ENCODE measurements at places on chromosomes 1 and 21. TPM values are rescaled to one million over a fixed set of nuclear protein-coding genes. Genes with fewer than 3 reads are reported as not detected.

DNA sequence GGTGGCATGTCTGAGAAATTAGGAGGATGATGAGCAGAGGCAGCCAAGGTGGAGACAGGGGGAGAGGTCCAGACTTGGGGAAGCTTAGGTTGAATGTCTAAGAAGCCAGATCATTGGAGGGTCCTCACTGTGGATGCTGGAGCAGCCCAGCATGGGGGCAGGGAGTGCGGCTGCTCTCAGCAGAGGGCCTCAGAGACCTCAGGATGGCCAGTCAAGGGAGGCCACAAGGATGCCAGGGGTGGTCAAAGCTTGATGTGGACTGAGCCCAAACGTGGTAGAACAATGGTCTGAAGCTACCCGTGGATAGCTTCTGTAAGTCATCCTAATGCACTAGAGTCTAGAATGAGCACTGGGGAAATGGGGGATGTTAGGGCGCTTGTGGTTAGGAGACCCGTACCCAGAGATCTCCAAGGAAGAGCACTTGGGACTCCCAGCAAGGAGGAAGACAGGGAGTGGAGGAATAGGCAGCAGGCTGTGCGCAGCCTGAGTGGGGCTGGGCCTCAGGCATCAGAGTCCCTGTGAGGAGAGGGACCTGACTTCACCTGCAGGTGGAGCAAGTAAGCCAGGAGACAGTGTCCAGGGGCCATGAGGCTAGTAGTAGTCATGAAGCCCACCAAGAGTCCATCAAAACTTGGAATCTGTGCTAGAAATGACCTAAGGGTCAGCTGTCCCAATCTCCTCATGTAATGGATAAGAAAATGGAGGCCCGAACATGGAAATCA lies 4.3 kb upstream of the S100A9 start:
- H3K4me3 ChIP-seq = no peak overlapping the region

DNA sequence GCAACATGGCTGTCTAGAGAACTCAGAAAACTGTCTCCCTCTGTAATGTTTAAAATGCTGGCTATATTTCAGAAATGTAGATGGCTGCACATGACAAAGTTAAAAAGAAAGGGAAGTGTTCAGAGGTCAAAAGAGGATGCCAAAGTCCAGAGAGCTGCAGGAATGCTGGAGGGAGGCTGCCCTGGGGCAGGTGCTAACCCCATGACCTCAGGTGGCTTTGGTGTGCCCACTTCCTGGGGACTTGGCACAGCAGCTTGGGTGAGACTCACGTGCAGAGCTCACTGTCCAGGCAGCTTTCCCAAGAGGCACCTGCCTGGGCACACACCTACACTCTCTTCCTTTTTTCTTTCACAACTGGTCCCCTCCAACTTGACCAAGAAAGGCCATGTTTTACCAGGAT lies 256.4 kb downstream of the KCNJ6 start:
- no peak for DNase-seq
- no peak overlapping the region for H3K4me3 ChIP-seq
- H3K27ac ChIP-seq = no peak overlapping the region
- no peaks in the 10 kb centered on the region for H3K4me1 ChIP-seq

- H3K36me3 ChIP-seq = no peaks in the 10 kb centered on the region
- peak overlapping the region; percentile 78 for H3K27ac ChIP-seq
- peak; percentile 82 for DNase-seq
- H3K4me3 ChIP-seq = peak overlapping the region; percentile 32
Observed at GRCh38 chr1:156106624-156107488, 7.7 kb upstream of the LMNA start.

- H3K4me3 ChIP-seq = no peak overlapping the region
- H3K27ac ChIP-seq = no peak overlapping the region
- no peaks in the 10 kb centered on the region for H3K36me3 ChIP-seq
- peaks cover 6% of the 10 kb centered on the region for H3K27me3 ChIP-seq
- H3K4me1 ChIP-seq = peaks cover 13% of the 10 kb centered on the region
Observed at GRCh38 chr1:225949041-225949440, 8.0 kb upstream of the LEFTY2 start.

DNA sequence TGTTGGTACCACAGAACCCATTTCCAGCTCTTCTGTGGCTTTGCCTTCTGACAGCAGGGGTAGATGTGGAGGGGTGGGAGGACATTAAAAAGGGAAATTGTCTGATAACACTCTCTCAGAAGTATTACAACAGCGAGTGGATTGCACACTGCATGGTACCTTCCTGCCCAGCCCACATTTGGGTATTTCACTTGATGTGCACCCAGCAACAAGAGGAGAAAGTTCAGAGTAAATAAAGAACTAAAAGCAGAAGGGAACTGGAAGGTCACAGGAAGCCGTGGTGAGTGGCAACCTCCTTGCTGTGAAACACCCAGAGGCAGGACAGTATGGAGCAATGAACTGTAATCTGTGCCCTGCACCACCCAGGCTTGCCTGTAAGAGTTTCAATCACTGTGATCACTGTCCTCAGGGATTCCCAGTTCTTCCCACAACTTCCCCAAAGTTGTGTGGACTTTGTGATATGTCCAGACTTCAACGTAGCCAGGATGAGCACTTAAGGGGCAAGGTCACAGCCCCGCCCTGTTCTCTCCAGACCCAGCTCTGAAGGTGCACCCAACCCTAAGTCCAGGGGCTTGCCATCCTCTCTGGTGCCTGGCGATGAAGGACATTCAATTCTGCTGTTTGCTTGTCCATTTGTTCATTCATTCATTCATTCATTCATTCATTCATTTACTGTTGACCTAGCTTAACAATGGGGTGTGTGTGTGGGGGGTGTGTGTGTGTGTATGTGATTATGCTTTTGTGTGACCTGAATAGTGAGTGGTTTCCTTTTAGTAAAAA lies 18.7 kb upstream of the F5 start:
- H3K4me1 ChIP-seq = no peaks in the 10 kb centered on the region
- no peak overlapping the region for H3K27ac ChIP-seq
- no peaks in the 10 kb centered on the region for H3K36me3 ChIP-seq
- no peaks in the 10 kb centered on the region for H3K27me3 ChIP-seq
- H3K4me3 ChIP-seq = no peak overlapping the region

- peak within 1 kb of the TSS; percentile 21 for H3K27ac ChIP-seq
- peaks cover 13% of the 10 kb centered on the region for H3K27me3 ChIP-seq
- peak; percentile 73 for DNase-seq
- H3K4me3 ChIP-seq = peak within 1 kb of the TSS; percentile 72
Observed at GRCh38 chr1:151993734-151994496, at the start of gene S100A10. S100A10 (minus strand) TSS chr1:151993859; CDS start chr1:151986230, 7,629 bp downstream.

GRCh38 chr1:12094180-12094579 lies 31.1 kb downstream of the TNFRSF8 start:
- no peaks in the 10 kb centered on the region for H3K4me1 ChIP-seq
- H3K27ac ChIP-seq = no peak overlapping the region
- no peaks in the 10 kb centered on the region for H3K27me3 ChIP-seq
- 0 out of 2 replicates have a peak, but pooled peaks cover 3% of the 10 kb centered on the region for H3K36me3 ChIP-seq

DNA sequence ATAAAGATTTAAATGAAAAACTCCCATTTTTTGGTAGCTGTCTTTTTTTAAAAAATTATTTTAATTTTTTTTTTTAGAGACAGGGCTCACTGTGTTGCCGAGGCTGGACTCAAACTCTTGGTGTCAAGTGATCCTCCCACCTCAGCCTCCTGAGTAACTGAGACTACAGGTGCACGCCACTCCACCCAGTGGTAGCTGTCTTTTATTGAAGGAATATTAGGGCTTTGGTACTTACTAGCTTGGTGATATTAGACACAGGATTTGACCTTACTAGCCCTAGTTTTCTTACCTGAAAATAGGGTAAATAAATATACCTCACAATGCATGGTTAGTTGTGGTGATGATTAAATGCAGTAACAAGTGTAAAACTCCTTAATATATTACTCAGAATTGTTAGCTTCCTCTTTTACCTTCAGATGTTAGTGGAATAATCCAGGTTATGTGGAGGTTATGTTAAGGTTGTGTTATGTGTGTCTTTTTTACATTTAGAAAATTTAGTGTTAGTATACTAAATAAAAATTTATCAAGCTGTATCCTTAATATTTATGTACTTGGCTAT lies 66.8 kb downstream of the PHACTR4 start:
- H3K4me3 ChIP-seq = no peak overlapping the region
- DNase-seq = no peak
- no peaks in the 10 kb centered on the region for H3K27me3 ChIP-seq
- no peaks in the 10 kb centered on the region for H3K36me3 ChIP-seq
- no peak overlapping the region for H3K27ac ChIP-seq

DNA sequence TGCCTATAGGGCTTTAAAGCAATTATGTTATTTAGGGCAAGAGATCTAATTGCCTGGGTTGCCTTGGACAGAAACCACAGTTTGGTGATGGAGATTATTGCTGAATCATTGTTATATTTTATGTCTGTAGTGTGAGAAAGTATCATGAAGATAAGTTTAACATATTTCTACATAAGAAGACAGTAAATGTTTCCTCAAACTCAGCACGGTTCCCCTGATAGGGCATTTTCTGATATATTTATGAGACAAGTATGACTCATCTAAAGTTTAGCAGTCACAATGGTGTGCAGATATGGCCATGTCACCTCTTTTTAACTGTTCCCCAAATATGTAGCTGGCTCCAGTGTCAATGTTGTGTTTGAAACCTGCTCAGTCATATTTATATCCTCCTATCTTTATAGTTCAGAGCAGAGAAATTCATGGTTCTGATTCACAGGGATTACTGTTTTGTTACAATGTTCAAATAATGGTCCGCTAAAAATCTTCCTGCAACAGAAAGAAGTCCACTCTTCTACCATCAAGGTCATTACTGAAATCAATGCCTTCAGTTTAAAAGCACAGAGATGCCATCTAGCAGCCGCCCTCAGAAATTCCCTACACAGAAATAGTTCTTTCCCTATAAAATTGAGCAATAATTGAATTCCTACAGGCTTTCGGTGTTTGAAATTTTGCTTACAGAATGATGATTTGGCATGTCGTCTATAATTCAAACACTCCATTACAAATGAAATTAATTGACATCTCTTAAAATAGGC lies 3.7 kb downstream of the OLFM3 start:
- no peak overlapping the region for H3K27ac ChIP-seq
- no peaks in the 10 kb centered on the region for H3K27me3 ChIP-seq
- DNase-seq = no peak
- H3K4me3 ChIP-seq = no peak overlapping the region
- H3K4me1 ChIP-seq = no peaks in the 10 kb centered on the region
- no peaks in the 10 kb centered on the region for H3K36me3 ChIP-seq

DNA sequence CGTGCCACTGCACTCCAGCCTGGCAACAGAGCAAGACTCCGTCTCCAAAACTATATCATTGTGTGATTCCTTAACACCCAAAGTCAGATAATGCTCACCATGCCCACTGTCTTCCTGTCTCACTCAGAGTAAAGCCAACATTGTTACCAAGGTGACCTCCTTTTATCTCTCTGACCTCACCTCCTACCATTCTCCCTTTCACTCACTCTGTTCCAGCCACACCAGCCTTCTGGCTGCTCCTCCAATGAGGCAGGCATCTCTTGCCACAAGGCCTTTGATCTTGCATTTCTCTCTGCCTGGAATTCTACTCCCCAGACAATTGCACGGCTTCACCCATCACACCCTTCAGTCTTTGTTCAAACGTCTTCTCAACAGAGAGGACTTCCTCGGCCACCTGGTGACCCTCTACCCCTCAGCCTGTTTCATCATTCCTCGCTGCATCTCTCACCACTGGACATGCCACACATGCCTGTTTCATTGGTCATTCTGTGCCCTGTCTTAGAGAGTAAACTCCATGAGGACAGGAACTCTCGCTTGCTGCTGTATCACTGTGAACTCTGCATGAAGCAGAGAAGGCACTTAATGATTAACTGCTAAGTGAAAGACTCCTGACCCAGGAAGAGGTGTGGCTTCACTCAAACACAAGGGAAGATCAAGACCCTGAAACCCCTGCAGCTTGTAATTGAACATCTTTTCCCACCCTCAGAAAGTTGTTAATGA lies 67.1 kb upstream of the CAPZB start:
- no peak overlapping the region for H3K27ac ChIP-seq
- H3K4me1 ChIP-seq = no peaks in the 10 kb centered on the region
- no peak for DNase-seq
- no peak overlapping the region for H3K4me3 ChIP-seq

DNA sequence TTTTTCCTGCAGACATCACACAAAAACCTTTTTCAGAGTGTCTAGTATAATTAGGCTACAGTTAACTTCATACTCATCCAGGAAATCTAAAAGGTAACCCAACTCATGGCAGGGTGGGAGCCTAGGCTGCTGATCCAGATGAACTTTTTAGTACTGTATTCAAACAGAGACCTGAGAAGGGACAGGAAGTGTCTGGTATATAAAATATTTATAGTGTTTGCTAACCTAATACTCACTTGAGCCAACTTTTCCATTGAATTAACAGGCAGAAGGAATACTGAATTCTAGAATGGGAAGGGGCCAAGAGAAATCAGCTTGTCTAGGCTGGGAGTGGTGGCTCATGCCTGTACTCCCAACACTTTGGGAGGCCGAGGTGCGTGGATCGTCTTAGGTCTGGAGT lies 22.2 kb upstream of the NKAIN1 start:
- no peak overlapping the region for H3K27ac ChIP-seq
- DNase-seq = no peak
- no peaks in the 10 kb centered on the region for H3K4me1 ChIP-seq

- no peak overlapping the region for H3K27ac ChIP-seq
- no peaks in the 10 kb centered on the region for H3K4me1 ChIP-seq
- H3K27me3 ChIP-seq = no peaks in the 10 kb centered on the region
- DNase-seq = no peak
- no peaks in the 10 kb centered on the region for H3K36me3 ChIP-seq
Observed at GRCh38 chr21:15669247-15669646, 60.5 kb upstream of the USP25 start.

DNA sequence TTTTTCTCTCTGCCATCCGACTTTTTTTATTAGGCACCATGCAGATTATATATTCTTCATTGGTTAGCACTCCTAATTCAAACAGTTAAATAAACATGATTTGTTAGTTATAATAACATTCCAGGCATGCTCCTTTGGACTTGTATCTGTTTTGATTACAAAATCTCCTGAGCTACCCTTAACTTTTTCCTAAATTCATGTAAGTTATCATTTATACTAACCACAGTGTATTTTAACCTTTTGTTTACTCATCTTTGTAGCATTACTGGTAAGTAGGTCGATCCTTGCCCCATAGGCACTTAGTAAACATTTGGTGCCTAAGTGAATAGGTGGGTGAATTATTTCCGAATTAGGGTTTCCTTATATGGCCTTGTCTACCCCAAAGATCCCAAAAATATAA lies 43.8 kb downstream of the MIER1 start:
- DNase-seq = no peak
- H3K4me1 ChIP-seq = no peaks in the 10 kb centered on the region
- H3K27ac ChIP-seq = no peak overlapping the region
- no peak overlapping the region for H3K4me3 ChIP-seq

GRCh38 chr1:44481701-44482100 lies 76.6 kb downstream of the RNF220 start:
- H3K4me1 ChIP-seq = peaks cover 18% of the 10 kb centered on the region
- no peak for DNase-seq
- H3K27me3 ChIP-seq = no peaks in the 10 kb centered on the region
- no peaks in the 10 kb centered on the region for H3K36me3 ChIP-seq
- H3K4me3 ChIP-seq = no peak overlapping the region

DNA sequence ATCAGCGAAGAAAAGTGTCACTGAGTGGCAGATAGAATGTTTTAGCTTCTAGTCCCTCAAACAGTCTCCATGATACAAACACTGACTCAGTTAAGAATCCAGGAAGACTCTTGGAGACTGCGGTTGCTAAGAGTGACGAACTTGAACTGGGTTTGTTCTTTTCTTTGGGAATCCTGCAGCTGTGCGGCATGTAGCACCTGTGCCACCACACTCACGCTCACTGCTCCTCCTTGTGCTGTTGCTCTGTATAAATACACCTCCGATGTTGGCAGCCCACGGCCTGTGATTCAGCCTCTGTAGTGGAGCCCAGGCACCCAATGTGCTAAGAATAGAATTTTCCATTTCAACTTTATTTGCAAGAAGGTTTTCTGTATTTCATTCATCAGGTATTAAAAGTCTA lies 5.5 kb upstream of the PPIE start:
- H3K27ac ChIP-seq = no peak overlapping the region
- H3K4me1 ChIP-seq = no peaks in the 10 kb centered on the region
- H3K27me3 ChIP-seq = peaks cover 30% of the 10 kb centered on the region
- no peak overlapping the region for H3K4me3 ChIP-seq
- DNase-seq = no peak

The LYPD8 gene
- total RNA-seq = not detected

The KCNJ9 gene
- 0.08 TPM for total RNA-seq

The OR2T11 gene
- not detected for total RNA-seq

Data from H1 (cell line).